Uterine smooth muscle cell (primary cell): ENCODE measurements at places on chromosomes 12 and 14. TPM values are rescaled to one million over a fixed set of nuclear protein-coding genes. Genes with fewer than 3 reads are reported as not detected.

Gene LUM
- total RNA-seq: 186 and 540 TPM in 2 replicates

Gene FBXL14
- 9.0 and 14.2 TPM in 2 replicates for total RNA-seq

Gene CCDC38
- total RNA-seq: not detected in 2 replicates

Gene BEST3
- 0.12 TPM in 1 of 2 replicates, not detected in the other for total RNA-seq

Gene PRH2
- total RNA-seq: 0.22 and 0.50 TPM in 2 replicates

Gene NXPH4
- 1.7 and 4.0 TPM in 2 replicates for total RNA-seq

Gene GPRC5A
- total RNA-seq: 15.6 and 25.2 TPM in 2 replicates

Gene SVOP
- 0.25 TPM in 1 of 2 replicates, not detected in the other for total RNA-seq

Gene C14orf132
- 11.5 and 26.6 TPM in 2 replicates for total RNA-seq

Gene KCNJ8
- total RNA-seq: 9.6 and 15.5 TPM in 2 replicates

Gene EEA1
- total RNA-seq: 31.5 and 50.6 TPM in 2 replicates

Gene HOXC10
- total RNA-seq: not detected in 2 replicates

Gene LPAR5
- total RNA-seq: 0.12 TPM in 1 of 2 replicates, not detected in the other

Gene ACYP1
- 9.1 and 15.2 TPM in 2 replicates for total RNA-seq

Gene RAB15
- total RNA-seq: 1.5 and 2.7 TPM in 2 replicates

Gene LMO3
- 11.2 and 16.4 TPM in 2 replicates for total RNA-seq

Gene HECTD1
- total RNA-seq: 276 and 277 TPM in 2 replicates
